LNCaP clone FGC (cell line): ENCODE measurements at places on chromosomes 11 and 22.

- DNase-seq, result no peak
Observed at GRCh38 chr11:31861011-31861410, 49.9 kb upstream of the PAX6 start.

DNA sequence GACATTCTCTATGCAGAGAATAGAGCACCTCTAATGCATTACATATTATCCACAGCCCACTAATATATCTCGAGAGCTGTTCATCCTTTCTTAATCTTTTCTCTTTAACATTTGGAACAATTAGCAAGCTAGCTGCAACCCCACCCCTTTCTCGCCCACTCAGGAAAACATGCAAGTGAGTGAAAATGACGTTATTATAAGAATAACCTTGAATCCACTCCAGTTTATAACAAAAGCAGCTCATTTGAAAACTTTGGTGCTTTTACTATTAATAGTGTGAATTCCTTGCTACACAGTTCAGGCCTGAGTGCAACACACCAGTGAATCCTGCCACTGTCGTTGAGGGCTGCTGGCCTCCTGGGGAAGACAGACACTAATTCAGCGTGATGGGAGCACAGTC, 63.3 kb upstream of the BMAL1 start:
- no peak for DNase-seq

DNA sequence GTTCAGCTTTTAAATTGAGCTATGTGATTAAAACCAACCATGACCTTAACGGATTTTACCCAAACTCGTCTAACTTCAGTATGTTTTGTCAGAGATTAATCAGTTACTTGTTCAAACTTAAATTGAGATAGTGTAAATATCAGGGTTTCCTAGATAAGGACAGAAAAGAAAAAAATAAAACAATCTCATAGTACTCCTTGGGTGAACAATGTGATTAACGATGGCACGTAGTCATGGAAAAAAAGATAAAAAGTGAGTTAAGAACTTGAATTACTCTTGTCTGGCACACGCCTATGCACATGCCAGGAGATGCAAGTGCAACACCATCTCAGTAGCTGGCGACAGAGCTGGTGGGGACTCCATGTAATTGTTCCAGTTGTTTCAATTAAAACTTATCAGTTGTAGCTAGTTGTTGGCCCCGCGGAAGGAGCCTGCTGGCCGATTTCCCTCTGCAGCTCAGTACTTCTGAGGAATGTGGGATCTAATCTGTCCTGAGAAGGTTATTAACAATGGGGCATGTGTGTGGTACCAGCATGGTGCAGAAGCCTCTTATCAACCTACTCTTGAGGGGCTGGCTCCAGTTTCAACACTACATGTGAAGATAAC, 3.0 kb downstream of the RASSF10 start:
- no peak for DNase-seq

GRCh38 chr11:112809429-112809828, 151.8 kb upstream of the NCAM1 start:
- no peak for DNase-seq

DNA sequence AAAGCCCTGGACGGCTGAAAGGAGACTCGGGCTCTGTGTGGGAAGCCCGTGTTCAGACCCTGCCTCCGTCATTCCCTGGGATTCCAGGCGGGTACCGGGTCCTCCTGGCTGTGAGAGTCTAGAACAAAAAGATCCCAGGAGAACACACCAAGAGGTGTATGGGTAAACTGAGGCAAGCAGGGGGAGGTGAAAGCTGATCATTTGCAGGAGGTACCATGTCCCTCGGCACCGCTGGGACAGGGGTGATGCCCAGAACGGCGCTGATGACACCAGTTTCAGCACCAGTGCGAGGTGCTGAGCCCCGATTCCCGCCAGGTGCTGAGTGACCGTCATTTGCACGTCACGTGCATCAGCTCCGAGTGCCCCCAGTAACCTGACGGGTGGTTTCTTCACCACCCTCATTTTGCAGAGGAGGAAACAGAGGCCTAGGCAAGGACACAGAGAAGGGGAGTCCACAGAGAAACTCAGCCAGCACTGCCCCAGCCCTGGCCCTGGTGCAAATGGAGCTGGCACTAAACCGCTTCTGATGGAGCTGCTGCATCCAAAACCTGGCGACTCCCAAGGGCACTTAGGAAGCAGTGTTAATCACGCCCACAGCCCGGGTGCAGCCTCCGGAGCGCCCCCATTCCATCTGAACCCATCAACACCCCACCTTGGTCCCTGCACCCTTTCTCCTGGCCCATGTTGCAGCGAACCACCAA, 16.8 kb downstream of the MACROD1 start:
- DNase-seq, result no peak

- DNase-seq, result no peak
Observed at GRCh38 chr11:13880634-13881033, 81.9 kb upstream of the SPON1 start.

DNA sequence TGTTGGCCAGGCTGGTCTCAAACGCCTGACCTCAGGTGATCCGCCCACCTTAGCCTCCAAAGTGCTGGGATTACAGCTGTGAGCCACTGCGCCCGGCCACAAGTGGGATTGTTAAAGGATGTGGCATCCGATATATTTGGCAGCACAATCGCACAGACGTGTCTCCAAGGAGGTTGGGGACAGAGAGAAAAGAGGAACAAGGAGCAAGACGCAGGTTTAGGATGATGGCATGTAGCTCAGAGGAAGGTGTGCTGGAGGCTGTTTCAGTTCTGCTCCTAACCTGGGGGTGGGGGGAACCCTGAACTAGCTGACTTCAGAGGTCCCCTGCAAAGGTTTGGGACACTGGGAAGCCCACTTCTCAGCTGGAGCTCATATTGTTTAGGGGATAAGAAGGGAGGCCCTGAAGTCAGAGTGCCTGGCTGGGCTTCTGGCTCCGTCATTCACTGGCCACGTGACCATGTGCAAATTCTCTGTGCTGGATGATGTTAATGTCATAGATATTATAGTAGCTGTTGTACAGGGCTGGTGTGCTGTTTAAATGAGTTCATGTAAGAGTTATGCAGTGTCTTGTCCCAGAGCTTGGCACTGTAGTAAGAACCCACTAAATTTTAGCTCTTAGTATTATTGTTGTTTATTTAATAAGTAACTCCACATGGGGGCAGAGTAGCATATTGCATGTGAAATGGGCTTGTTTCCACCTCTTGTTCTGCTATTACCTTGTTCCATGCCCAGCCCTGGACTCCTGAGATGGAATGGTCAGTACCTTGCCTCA, 129.7 kb downstream of the ST3GAL4 start:
- DNase-seq, result no peak

- no peak for DNase-seq
Observed at GRCh38 chr22:44554411-44554810, 56.4 kb upstream of the RTL6 start.

DNA sequence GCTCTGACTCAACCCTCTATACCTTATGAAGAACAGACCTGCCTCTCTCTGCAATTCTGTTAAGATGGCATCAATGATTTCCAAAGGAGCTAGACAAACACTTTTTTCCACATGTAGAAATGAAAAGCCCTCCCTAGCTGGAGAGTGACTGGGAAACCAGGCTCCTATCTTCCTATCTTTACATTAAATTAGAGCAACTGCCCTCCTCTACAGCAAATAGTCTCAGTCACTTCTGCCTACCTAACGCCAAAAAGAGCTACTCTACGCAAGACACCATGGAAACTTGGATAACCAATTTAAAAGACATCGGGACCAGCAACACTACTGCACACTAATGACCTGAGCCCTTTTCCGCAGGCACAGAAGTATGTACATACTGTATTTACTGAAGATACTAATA, 84.8 kb downstream of the MICAL3 start:
- no peak for DNase-seq

DNA sequence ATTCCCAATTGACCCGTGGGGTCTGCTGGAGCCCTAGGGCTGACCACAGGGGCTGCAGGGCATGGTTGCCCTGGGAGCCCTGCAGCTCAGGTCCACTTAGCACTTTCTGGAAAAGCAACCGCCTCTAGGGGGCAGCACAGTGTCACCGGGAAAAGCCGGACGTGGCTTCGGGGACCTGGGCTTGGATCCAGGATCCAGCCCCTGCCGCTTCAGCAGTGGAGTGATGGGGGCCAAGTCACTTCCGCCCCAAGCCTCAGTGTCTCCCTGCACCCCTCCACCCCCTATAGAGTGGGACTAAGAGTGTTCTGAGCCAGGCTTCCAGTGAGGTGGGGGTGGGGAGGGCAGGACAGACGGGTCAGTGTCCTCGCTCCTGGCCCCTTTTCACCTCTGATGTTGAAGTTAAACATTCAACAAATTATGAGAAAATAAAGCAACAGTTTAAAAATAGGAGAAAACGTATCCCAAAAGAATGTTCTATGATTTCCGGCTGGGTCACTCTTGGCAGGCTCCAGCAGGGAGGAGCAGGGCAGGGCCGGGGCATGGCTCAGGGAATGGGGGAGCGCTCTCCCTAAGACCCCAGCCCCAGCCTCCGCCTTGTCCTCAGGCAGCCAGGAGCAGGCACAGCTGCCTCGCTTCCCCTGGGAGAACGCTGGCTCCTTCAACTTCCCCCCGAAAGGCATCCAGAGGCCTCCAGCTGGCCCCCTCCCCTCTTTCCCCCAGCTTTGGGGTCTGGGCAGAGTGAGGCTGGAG, 96.5 kb upstream of the FGF3 start:
- DNase-seq, result no peak

DNA sequence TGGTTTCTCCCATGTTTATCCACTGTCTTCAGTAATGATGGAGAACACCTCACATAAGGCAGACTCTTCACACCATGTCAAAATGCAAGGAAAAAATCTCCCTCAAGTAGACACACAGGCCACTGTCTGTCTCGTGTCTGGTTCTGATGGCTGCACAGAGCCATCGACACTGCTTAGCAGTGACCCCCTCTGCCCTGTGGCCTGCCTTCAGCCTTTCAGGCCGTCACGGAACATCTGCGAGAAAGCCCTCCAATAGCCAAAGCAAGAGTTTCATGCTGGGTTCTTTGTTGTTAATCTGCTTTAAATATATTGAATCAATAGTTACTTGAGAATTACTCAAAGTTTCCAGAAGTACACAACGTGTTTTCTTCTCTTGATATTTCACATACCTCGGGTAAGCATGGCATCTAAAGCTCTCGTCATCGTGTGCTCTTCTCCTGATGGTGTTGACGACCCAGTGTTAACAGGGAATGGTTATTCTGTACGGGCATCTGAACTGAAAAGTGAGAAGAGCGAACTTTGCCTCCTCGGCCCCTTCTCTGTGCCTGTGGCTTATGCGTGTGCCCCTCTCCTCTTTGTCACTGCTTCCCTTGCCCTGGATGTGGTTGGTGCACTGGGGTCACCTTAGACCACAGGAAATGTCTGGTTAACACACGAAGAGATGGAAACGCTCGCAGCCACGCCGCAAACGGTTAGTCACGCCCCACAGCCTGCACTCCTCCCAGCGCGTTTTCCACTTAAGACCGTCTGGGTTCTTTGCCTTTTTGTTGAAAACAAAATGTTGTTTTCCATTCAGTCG, 33.4 kb upstream of the CTTN start:
- DNase-seq, result no peak

DNA sequence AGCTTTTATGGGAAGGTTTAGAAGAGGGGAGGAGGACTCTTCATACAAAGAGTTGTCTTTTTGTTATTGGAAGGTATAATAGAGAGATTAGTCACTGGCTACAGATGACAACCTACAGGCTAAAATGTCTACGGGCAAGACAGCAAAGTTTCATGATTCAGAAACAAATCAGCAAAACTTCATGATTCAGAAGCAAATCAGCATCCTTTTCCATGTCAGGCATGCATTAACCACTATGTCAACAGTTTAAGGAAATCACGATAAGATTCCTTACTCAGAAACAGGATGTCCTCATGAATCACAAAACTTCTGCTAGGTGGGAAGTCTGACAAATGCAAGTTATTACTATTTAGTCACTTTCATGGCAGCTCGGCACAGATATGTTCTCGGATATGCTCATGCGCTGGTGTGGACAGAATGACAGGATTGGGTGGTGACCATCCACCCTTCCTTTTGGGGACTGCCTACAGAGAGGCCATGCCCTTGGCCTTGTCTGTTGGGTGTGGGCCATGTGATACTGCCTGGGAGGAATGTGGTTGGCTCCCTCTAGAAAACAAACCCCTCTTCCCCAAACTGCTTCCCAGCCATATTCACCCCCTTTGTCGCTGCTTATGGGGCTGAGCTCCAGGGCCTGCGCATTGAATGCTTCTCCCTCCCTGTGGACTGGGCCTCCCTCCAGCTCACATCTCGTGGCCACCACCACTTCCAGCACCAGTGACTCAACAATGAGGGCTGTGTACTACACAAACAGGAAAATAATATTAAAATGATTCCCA, 10.1 kb downstream of the C11orf91 start:
- no peak for DNase-seq

DNA sequence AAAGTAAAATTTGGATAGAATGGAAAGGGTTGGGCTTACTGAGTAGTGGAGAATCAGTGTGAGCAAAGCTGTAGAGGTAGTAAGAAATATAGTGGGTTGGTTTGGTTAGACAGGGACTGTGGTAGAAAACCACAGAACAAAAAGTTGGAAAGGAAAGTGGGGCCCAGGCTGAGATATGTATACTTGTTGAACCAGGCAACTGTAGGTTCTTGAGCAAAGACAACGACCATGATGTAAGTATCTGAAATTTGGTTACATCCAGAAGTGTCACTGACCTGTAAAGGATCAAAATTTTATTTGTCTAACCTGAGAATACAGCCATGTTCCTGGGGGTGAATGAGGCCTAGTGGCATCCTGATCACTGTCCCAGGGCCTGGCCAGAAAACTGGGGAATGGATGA, 114.1 kb downstream of the STIM1 start:
- DNase-seq, result no peak

GRCh38 chr11:6062691-6063358, 32.3 kb upstream of the OR56A1 start:
- no peak for DNase-seq

GRCh38 chr11:19939415-19939929, 220.8 kb downstream of the DBX1 start:
- DNase-seq, result no peak
